Activated T-helper 1 cell treated with anti-CD3 and anti-CD28 coated beads, Interleukin-2, amount 50 U/mL, for 16 hours (primary cell): ENCODE measurements at places on chromosomes 16 and 17.

- DNase-seq = no peak
These were observed 136.7 kb downstream of the SNX11 start for GRCh38 chr17:48244121-48244711.

GRCh38 chr16:76222853-76223252, 54.3 kb upstream of the CNTNAP4 start:
- no peak for DNase-seq

- DNase-seq = no peak
These were observed 955 bp downstream of the ACLY start for GRCh38 chr17:41917679-41918313.

- no peak for DNase-seq
These were observed 262.3 kb downstream of the SOX9 start for GRCh38 chr17:72382971-72383722.

DNA sequence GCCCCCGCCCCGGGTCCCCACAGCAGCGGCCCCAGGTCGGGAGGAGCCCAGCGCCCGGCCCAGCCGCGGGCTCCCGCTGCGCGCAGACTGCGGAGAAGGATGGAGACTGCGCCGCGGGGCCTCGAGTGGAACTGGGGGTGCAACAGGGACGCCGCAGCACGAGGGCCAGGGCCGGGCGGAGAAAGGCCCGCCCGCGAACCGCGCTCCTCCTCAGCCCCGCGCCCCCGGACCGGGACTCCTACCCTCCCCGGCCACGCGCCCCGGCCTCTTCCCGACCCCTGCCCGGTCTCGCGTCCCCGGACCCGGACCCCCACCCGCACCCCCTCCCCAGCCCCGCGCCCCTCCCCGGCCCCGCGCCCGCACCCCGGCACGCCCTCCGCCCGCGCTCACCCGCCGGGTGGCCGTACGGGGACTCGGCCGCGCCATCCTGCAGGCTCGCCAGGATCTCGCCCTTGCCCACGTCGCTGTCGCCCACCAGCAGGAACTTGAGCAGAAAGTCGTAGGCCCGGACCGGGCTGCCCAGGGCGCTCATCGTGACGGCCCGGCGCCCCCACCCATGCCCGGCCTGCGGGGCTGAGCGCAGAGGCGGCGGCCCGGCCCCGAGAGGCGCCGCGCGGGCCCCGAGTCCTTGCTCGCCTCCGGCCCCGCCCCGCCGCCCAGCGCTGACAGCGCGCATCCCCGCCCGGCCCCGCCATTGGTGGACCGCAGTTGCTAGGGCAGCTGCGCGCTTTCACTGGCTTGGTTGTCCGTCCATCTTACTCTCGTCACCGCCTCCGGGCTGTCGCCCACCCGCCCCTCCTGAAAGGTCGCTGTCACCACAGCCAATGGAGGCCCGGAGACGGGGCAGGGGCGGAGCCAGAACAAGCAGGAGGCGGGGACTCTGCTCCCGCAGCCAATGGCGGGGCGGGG, at the start of gene RAB40B:
TSS of gene RAB40B (minus strand) at position 634 of the 909 bp plus-strand sequence. CDS start at position 532, 102 bp downstream.
- DNase-seq = peak; percentile 98

- no peak for DNase-seq
These were observed 196.8 kb downstream of the NTN1 start for GRCh38 chr17:9218064-9218635.

GRCh38 chr16:88439706-88440105, 13.4 kb upstream of the ZFPM1 start:
- DNase-seq = no peak

GRCh38 chr16:86018487-86018886, 119.5 kb downstream of the IRF8 start:
- DNase-seq = no peak

- DNase-seq = no peak
These were observed 3.1 kb downstream of the CACNB1 start for GRCh38 chr17:39194089-39194984.
